ENCODE measurements at places on chromosomes 6 and 20.

GRCh38 chr6:11142296-11143027, 30.9 kb upstream of the ERVFRD-1 start:
- no peak for DNase-seq

DNA sequence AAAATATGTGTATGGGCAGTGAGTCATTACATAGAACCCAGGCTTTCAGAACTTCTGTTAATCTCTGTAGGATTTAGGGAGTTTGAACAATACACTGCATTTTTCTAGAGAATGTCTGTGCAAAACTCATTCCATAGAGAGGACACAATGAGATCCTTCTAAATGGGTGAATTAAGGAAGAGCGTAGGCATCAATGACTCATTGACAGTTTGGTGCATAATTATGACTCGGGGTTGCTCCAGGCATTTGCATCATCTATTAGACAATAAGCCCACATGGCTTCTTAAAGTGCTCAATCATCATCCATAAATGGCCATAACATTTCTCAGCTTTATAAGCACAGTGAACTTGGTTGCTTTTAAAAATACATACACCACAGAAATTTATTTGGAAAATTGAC, 625.5 kb downstream of the CDH26 start:
- DNase-seq = no peak

- DNase-seq = no peak
Observed at GRCh38 chr6:108673153-108673552, 112.4 kb downstream of the FOXO3 start.

DNA sequence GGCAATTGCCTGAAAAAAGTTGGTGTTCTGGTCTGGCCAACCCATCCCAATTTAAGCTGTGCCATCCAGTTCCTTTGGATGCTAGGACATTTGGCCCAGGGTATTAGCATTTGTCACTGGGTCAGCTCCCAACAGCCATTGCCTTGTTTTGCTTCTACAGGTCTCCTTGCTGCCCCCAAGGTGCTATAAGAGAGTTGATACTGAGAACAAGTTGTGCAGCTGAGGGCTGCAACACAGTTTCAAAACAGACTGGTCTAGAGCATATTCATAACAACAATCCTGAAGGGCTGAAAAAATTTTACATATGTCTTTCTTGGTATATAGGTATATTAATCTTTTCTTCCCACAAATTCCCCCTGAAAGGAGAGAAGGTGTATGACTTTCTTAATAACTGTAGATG, 61.0 kb downstream of the LYRM4 start:
- no peak for DNase-seq

GRCh38 chr20:49790077-49790798, 22.4 kb upstream of the SLC9A8 start:
- no peak for DNase-seq

DNA sequence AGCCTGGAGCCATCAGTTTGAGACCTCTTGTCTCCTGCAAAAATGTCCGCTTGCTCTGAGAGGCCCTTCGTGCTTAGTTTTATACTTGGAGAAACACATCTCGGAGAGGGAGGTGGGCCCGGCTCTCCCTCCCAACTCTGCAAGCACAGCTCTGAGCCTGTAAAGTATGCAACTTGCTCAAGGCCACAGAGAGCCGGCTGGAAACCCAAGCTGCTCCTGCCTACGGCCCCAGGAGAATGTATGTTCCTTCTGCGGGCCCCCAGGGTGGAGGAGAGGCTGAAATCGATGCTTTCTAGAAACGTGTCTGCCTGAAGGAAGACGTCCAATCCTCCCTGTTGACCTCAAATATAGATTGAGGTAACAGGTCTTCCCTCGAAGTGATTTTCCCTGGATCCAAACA, 205.4 kb downstream of the PREX1 start:
- no peak for DNase-seq

DNA sequence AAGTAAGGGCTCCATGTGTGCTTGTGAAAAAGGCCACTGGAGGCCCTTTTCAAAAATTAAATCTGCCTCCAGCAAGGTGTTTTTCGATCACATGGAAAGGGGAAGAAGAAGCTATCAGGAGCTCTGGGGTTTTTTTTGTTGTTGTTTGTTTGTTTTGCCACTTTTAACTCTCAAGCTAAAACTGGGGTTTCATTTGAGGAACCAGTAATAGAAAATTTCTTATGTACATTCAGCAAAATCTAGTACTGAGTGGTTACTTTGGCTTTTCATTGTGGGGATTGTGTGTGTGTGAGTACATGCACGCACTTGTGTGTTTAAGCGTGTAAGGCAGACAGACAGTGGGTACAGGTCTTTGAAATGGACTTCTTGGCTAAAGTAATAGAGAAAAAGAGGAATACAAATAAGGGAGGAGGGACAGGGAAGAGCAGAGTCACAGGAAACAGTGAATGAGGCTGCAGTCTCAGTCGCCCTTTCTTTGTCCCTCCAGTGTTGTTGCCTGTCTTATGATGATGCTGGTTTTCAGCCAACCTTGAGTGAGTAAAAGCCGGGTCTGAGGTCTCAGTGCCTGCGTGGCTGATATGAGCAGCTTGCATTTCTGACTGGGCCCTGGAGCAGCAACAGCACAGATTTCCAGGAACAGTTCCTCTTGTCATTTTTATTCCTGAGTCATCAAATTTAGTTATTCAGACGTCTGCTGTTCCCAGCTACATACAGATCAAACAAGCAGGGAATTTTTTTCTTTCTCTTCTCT, 26.2 kb downstream of the SLC16A10 start:
- no peak for DNase-seq

- DNase-seq = no peak
Observed at GRCh38 chr20:56722042-56722441, 92.9 kb downstream of the TFAP2C start.

DNA sequence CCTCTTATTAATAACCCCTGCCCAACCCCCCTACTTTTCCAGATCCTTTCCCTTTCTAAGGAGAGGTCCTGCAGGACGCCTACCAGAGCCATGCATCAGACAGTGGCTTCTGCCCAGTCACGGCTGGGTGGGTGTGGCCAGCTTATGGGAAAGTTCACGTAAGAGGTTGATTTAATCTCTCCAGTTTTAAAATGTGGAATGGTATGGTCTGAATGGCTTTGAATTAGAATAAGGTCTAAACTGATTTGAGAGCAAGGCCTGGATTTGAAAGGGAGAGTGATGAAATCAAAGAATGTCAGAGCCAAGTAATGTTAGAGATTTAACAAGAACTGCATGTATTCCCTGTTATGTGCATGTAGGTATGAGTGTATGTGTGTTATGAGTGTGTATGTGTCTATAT, 275.7 kb downstream of the PAX1 start:
- no peak for DNase-seq

- no peak for DNase-seq
Observed at GRCh38 chr6:3019065-3019464, 19.4 kb downstream of the NQO2 start.

GRCh38 chr6:5962794-5963193, 43.9 kb downstream of the NRN1 start:
- no peak for DNase-seq
